Stimulated activated CD4-positive, alpha-beta T cell treated with anti-CD3 and anti-CD28 coated beads, Interleukin-2, amount 100 ng/mL, for 24 hours (primary cell): ENCODE measurements at places on chromosomes 3 and 15.

GRCh38 chr15:77083381-77084160 is 12.7 kb upstream of the TSPAN3 start:
- DNase-seq: peak; percentile 69

DNA sequence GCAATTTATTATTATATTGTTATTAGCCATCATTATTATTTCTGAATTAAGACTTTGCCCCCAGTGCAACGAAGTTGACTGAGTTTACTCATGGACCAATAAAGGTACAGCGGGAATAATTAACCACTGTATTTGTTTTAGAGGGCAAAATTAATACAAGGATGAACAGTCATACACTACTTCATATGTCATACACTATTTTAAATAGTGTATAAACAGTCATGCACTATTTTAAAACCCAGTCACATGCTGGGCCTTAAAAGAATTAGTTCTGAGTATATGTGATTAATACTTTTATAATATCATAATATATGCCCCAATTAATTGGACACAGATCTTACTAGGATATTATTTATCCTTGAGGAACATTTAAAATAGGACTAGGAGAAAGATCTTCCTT is 125.3 kb upstream of the NANOGP8 start:
- no peak for DNase-seq

- no peak for DNase-seq
These were observed 445.3 kb downstream of the C3orf38 start for GRCh38 chr3:88595026-88595425.

DNA sequence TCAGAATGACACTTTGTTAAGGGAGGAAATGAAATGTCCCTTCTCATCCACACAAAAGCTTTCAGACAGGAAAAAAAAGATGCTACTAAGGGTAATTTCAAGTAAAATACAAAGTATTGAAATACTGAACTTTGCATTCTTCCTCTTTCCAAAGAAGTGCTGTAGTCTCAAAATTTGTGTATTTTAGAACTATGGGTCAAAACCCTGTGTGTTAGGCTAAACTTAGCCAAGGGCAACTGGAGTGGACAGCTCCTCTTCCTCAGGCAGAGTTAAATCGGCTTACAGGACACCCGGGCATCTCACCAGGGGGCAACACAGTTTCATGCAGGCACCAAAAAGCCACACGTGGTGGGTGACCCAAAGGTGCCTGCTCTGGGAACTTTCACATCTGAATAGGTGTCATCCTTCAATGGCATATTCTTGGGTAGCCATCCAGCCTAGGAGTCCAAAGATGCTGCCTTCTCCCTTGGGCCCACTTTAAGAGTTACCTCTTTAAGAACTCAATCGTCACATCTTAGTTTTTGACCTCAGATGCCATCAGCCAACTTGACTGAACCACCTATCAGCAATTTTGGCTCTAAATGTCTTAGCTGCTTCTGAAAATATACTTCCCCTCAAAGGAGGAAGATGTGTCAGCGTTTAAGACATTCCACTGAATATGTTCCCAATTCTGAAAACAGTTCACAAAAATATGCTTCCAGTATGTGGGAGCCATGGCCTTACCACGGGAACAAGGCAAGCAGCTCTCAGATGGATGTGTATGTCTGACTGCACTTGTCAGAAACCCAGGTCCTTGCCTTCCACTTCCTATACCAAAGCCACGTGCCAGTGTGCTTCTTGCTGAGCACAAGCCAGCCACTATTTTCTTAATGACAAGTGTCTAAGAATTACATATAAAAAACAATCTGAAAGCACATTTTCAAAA is 32.2 kb upstream of the MUC13 start:
- DNase-seq: no peak

GRCh38 chr3:140545756-140546155 is 132.1 kb upstream of the TRIM42 start:
- no peak for DNase-seq

DNA sequence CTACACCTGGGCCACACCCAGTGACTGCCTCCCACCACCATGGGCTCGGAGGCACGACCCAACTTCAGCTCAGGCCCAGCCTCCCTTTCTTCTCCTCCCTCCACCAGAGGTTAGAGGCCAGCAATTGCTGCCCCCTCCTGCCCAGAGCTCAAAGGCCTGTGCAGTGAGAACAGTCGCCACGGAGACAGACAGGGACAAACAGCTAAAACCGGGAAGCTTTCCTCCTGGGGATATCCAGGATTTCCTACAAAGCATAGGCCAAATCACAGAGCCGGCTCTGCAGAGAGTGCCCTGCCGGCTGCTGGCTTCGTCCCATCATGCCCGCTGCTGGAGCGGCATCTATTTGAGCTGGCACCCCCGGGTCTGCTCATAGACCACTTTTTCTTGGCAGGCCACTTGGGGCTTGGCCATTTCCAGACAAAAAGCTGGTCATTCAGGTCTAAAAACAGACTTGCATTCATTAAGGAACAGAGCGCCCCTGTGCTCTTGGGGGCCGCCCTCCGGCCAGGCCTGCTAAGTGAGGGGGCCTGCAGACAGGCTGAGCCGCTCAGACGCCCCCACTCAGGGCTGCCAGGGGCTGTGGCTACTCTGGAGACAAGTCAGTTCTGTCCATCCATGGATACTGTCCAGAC is 17.5 kb downstream of the GRAMD2A start:
- no peak for DNase-seq

- DNase-seq: no peak
These were observed 16.6 kb downstream of the SLC4A7 start for GRCh38 chr3:27467545-27467944.

DNA sequence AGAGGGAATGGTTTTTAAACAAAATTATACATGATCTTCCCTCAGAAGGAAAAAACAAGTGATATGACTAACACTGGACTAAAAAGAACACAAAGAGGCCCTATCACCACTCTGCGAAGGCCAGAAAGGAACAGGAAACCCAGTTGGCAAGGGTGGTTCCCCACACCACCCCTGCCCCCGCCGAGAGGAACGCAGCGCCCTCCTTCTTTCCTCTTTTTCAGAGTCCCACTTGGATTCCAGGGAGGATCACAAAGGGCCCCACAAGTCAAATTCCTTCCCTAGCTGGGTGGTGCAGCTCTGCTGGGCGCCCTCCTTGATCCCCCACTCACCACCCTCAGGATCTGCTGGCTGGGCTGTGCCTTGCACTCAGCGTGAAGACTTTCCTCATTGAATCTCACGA is 29.8 kb downstream of the PLA1A start:
- DNase-seq: no peak

GRCh38 chr3:14286887-14287500 is 108.4 kb downstream of the LSM3 start:
- no peak for DNase-seq

DNA sequence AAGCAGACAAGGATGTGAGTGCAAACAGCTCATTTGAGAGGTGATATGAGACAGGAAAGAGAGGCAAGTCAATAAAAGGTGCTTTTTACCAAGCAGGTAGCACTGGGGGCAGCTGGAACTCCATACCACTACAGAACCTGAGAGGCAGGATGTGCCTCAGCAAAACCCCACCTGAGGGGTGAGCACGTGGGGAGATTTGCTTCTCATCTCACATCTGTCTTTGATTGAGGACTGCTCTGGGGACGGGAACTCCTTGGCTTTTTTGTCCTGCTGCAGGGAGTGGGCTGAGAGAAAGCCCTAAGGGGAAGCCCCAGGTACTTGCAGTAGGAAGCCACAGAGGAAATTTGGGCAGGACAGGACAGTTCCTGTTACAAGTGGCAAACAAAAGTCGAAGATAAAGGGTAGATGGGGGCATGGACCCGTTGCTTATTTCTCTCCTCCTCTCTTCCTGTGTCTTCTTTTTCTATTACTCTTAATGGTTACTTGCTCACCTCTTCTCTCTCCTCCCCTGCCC is 27.1 kb downstream of the CFAP161 start:
- no peak for DNase-seq

DNA sequence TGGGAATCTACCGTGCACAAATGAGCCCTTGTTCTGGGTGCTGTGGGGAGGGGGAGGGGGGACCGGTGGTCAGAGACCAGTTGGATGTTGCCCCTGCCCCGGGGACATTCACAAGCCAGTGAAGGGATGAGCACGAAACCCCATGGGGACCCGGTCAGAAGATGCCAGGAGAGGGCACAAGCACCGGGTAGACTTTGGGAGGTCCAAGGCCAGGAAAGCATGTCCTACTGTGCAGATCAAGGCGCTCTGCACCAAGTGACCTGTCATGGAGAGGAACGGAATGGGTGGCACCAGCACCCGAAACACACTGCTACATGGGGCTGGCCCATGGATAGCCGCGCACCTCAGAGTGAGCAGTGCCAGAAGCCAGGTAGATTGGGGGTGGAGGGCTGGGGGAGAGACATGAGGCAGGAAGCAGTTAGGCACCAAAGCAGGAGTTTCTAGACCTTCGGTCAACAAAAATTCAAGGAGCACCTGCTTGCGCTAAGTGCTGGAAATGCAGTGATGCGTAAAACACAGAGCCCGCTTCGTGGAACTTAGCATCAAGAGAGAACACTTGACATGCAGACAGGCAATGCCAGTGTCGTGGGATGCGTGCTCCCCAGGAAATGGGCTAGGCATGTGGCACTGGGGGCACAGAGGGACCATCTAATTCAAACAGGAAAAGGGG is 99.1 kb downstream of the CPN2 start:
- no peak for DNase-seq

DNA sequence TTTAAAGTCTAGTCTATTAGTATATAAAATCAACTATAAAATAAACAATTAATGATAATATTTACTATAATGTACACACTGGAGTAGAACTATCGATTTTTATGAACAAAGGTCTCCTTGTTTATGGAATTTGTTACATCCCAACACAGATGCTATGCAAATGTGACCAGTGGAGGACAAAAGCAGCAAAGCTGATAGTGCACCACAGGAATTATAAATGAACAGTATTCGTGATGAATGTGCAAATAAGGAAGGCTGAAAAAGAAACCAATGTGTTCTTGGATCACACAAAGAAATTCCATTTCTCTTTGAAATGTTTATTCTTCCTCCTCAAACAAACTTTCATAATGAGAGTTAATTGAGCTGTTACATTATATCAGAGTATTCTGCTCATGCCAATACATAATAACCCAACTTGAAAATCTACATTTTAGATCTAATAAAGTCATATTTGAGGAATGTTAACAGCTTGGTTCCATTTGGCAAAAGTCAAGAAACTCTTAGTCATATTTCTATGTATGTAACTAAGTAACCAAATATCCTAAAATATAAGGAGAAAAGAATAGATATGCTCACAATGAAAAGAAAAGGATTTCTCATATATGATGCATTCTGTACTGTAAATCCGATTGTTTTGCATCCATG is 79.3 kb downstream of the NEK10 start:
- no peak for DNase-seq

GRCh38 chr3:13148561-13149329 is 75.5 kb upstream of the IQSEC1 start:
- no peak for DNase-seq

GRCh38 chr15:83656192-83656591 is 2.3 kb downstream of the ADAMTSL3 start:
- no peak for DNase-seq

GRCh38 chr3:147431751-147432150 is 22.6 kb downstream of the ZIC1 start:
- no peak for DNase-seq

DNA sequence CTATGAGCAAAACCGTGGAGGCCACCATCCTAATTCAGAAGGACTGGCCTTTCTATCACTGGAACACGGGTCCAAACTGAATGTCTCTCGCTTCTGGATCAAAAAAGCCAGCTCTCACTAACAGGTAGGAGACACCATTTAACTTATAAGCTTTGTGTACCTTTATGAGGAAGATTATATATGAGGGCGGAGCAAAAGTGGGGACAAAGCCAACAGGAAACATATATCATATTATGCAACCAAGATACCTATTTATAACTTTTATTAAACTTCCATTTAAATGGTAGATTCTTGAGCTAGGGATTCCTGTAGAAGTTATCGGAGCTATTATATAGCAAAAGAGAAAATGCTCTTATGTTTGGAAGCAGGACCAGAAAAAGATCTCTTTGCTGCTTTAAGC is 78.4 kb downstream of the IGF2BP2 start:
- DNase-seq: no peak

DNA sequence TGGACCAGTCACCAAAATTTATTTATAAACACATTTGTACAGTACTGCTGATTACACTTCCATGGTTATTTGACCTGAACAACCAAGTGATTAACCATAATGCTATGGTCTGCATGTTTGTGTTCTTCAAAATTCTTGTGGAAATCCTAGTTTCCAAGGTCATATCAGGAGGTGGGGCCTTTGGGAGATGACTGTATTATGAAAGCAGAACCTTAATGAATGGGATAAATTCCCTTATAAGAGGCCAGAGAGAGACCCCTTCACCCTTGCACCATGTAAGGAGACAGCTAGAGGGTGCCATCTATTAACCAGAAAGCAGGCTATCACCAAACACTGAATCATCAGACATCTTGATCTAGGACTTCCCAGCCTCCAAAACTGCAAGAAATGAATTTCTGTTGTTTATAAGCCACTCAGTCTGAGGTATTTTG is 1.9 kb downstream of the SCAPER start:
- no peak for DNase-seq

- DNase-seq: no peak
These were observed 208.4 kb downstream of the TIGIT start for GRCh38 chr3:114502204-114502603.

DNA sequence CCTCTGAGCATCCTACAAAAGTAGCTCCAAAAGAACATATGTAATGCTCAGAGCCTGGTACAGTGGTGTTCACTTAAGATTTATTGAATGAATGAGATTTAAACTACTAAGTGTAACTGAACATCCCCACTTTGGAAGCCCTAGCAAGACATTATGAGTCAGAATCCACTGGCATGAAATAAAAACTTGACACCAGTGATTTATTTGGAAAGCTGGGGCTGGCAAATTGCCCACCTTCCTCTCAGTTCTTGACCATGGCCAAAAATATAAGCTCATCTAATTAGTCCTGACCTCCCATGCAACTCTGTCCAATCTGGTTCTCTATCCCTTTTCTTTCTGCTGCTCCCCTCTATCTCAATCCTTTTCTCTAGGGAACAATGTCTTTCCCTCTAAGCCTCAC is 418.0 kb downstream of the PLCL2 start:
- no peak for DNase-seq

DNA sequence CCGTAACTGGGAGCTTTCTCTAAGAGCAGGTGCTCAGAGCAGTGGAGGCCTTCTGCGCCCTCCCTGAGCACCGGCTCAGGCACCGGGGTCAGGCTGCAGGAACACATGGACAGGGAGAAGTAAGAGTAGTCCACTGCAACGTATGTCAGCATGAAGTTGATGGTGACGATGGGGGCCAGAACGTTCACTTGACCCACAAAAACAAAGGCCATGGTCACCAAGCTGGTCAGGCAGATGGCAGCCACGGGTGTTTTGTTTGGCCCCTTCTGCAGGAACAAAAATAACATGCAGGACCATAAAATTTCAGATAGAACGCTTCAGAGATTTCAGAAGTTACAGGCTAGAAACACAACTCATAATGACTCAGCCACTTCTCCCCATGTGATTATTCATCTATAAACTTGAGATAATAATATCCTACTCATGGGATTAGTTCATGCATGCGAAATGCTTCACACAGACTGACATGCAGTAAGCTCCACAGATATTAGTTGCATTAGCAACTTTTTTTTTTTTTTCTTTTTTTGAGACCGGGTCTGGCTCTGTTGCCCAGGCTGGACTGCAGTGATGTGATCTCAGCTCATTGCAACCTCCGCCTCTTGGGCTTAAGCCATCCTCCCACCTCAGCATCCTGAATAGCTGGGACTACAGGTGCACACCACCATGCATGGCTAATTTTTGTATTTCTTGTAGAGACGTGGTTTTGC is 52.2 kb upstream of the HEG1 start:
- no peak for DNase-seq
